ENCODE measurements at places on chromosomes 4 and X.

- no peak for DNase-seq
Observed at GRCh38 chr4:86557526-86557925, 36.6 kb upstream of the PTPN13 start.

DNA sequence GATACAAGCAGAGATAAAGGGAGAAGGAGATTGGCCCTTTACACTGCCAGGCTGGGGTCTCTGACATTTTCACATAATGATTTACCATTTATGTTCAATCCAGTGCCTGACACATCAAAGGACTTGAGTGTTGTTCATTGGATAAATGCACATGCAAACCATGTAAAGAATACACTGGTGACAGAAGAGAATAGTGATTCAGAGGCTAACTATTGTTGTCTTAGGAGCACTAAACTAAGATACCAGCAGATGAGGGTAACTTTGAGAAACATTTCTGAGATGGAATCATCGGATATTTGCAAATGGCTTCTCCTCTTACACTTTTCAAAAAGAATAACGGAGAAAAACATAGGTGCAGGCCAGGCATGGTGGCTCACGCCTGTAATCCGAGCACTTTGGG is 67.3 kb upstream of the HHIP start:
- peak; percentile 79 for DNase-seq

GRCh38 chr4:55030589-55030988 is 94.8 kb downstream of the KDR start:
- no peak for DNase-seq

DNA sequence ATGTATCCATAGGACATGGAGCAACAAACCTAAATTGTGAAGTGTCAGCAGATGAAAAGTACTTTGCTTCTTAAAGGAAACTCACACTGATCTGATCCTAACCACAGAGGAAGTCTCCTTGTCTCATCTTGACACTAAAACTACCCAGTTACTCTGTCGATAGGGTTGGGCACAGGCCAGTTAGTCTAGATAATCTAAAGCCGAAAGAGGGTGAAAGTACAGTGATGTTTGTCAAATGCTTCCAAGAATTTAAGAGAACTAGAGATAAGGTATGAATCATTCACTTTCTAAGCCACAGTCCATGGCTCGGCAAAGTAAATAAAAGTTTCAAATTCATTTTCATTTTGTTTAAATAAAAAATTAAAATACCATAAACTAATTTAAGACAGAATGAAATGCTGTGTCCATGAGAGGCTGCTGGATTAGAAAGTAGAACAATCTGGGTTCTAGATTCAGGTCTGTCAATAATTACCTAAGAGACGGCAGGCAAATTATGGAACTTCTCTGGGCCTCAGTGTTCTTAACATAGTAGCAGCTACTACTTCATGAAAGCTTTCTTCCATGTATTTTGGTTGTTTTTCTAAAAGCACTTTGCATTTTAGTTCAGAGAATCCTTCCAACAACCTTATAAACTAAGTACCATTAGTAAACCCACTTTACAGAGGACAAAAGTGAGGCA is 176.7 kb downstream of the LDB2 start:
- peak; percentile 88 for DNase-seq

DNA sequence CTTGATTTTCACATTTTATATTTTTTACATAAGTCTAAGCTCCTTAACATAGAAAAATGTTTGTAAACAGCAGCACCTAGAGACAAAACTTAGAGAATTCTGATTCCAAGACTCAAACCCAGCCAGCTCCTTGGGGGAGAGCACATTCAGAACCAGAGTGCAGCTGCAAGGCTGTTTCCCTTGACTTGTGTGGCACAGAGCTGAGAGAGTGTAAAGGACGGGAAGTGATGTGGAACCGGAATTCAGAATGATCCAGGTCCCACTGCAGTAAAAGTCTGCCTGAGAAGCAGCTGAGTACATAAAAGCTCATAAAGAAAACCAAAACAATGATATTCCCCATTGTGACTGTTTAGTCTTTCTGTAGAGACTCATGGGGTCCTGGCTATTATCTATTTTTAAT is 713.8 kb downstream of the RAB28 start:
- DNase-seq, result no peak

DNA sequence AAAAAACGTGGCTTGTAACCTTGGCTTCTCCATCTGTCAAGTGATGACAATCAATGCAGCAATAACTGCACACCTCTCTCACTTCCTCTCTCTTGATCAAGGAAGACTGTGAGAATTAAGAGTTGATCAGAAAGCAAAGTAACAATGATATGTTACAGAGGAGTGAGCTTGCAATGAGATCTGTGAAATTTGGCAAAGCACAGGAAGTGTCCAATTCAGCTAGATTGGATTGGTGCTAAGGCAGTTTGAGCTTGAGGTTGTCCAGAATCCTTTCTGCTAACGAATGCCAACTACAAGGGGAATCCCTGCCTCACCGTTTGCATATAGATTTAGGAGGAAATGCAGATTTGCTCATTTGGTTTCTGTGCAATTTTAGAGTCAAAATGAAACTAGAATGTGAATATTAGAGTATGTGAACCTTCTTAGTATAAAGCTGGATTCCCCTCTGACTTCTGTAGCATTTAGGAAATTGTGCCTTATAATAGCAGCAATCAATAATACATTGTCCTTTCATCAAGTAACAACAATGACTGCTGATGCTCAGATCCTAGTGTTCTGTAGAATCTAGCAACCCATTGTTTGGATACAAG is 346.4 kb downstream of the PTTG2 start:
- no peak for DNase-seq

DNA sequence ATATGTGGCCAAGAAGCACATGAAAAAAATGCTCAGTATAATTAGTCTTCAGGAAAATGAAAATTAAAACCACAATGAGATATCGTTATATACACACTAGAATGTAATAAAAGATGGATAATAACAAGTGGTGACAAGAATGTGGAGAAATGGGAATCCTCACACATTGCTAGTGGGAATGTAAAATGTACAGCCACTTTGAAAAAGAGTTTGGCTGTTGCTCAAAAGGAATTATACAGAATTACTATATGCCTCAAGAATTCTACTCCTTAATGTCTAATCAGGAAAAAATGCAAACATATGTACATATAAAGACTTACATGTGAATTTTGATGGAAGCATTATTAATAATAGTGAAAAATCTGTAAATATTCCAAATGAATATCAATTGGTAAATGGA is 102.2 kb downstream of the SPCS3 start:
- DNase-seq, result peak; percentile 65

GRCh38 chr4:7430965-7431695 is 3.6 kb downstream of the PSAPL1 start:
- DNase-seq, result no peak
